ENCODE measurements at places on chromosomes 7 and 10.

DNA sequence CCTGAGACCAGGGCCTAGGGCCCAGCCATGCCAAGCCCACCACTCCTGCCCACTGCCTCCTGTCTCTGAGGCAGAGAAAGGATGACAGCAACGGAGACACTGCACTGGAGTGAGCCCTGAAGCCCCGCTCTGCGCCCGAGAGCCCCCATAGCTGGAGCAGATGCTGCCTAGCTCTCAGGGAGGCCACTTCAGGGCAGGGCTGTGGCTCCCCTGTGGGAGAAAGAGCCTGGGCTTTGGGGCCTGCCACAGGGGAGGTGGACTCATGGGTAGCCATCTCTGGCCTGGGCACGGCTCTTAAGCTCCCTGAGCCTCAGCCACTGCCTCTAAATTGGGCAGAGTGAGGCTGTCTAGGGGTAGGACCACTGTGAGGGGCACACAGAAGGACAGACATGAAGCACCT, 214.2 kb downstream of the GRID1 start:
- no peak overlapping the region for H3K27ac ChIP-seq
- no peaks in the 10 kb centered on the region for H3K36me3 ChIP-seq
- H3K4me1 ChIP-seq = no peaks in the 10 kb centered on the region

DNA sequence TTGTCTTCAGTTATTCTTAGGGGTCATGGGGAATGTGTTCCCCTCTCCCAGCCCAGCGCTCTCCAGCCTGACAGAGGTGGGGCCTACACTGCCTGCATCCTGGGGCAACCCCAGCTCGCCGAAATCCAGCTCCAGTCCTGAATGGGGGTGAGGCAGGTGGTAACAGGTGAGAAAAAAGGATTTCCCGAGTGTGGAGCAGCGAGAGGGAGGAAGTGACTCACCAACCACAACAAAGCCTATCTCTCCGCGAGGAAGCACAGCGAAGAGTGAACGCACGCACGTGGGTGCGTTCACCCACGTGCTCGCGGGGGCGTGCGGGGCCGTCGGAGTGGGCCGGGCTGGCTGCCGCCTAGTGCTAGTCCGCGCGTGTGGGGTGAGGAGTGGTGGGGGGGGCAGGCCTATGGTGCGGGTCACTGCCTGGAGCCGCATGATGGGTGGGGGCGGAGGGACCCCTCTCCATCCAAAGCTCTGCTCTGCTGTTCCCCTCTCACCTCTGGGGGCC, 855 bp upstream of the PALD1 start:
- H3K36me3 ChIP-seq = peaks cover 2% of the 10 kb centered on the region
- H3K27ac ChIP-seq = no peak overlapping the region
- peak; percentile 76 for DNase-seq

DNA sequence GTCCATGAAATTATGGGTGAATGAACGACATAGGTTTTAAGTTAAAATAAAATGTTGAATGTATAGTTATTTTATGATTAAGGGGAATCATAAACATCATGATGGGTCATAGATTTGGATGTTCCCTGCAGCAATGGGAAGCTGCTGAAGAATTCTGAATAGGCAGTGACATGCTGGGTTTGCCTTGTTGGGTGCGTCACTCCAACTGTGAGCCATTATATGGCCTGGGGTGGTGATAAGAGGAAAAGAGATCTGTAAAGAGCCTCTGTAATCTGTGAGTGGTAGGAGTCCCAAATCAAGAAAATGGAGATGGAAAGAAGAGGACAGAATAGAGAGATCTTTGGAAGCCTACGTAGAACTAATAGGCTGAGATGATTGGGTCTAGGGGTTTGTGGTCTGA, 58.1 kb upstream of the GPR26 start:
- H3K4me1 ChIP-seq = no peaks in the 10 kb centered on the region
- H3K4me3 ChIP-seq = no peak overlapping the region
- H3K27me3 ChIP-seq = peaks cover 26% of the 10 kb centered on the region
- DNase-seq = no peak
- H3K36me3 ChIP-seq = peaks cover 3% of the 10 kb centered on the region

DNA sequence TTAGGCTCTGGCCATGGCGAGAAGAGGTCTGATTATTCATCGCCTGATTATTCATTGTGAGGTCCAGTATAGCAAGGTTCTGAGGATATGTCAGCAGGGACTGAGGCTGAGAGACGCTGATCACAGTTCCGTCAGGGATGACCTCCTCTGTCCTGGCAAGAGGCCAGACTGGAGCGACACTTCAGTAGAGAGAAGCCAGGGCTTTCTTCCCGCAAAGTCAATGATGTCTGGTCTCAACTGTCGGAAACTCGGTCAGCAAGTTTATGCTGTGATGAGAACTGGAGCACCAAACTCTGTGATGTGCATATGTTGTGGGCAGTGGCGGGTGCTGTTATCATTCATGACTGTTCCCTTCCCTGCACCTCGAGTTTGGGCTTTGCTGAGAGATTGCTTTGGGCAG, 29.0 kb upstream of the GNA12 start:
- peak overlapping the region; percentile 4 for H3K27ac ChIP-seq
- H3K4me3 ChIP-seq = no peak overlapping the region
- no peaks in the 10 kb centered on the region for H3K36me3 ChIP-seq
- no peak for DNase-seq

DNA sequence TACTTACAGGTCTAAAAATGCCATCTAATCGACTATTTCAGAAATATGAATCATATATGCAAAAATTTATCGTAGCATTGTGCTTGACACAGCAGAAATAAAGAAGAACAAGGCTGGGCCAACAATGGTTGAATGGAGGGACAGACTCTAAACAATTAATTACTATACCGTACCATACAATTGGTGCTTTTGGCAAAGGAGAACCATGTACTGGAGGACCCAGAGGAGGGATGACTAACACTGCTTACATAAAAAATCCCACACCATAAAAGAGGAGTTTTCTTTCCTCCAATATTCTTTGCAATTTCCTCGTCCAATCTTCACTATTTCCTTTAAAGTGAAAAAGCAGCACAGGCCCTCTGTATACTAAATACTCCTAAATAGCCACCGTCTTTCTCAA, 94.1 kb downstream of the SGMS1 start:
- H3K36me3 ChIP-seq = no peaks in the 10 kb centered on the region
- H3K27ac ChIP-seq = peak overlapping the region; percentile 55
- H3K27me3 ChIP-seq = no peaks in the 10 kb centered on the region
- H3K4me3 ChIP-seq = no peak overlapping the region
- DNase-seq = no peak
- H3K4me1 ChIP-seq = peaks cover 22% of the 10 kb centered on the region
